ENCODE measurements at places on chromosomes 4 and X. TPM values are rescaled to one million over a fixed set of nuclear protein-coding genes. Genes with fewer than 3 reads are reported as not detected.
A peak's percentile ranks its signal among the peaks of the same experiment; 100 is the strongest.

GRCh38 chrX:153642051-153642654 is 4.8 kb upstream of the DUSP9 start:
- H3K27me3 ChIP-seq: peaks cover 60% of the 10 kb centered on the region
- H3K27ac ChIP-seq: no peak overlapping the region
- H3K36me3 ChIP-seq: no peaks in the 10 kb centered on the region
- H3K4me1 ChIP-seq: peaks cover 24% of the 10 kb centered on the region

Gene TMEM144
- total RNA-seq: 6.1 TPM

GRCh38 chrX:106783716-106784115 is 18.8 kb upstream of the TBC1D8B start:
- no peak for DNase-seq
- no peak overlapping the region for H3K27ac ChIP-seq
- H3K27me3 ChIP-seq: no peaks in the 10 kb centered on the region
- no peaks in the 10 kb centered on the region for H3K36me3 ChIP-seq

Gene ADRA2C
- total RNA-seq: 0.33 TPM

DNA sequence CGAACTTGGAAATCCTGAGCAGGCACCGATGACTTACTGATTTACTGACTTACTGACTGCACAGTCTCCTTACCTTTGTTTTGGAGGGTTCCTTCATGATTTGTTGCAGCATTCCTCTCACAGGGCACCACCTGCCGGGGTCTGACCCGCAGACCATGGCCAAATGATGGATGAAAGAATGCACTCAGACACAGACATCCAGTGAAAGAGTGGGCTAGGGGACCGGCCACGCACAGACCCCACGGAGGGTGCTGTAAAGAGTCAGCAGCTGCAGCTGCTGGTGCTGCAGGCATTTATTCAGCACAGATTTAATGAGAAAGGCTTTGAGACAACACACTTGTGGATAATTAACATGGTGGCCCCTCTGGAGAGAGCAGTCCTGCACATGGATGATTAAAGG is 3.4 kb downstream of the MAGEB5 start:
- no peak overlapping the region for H3K27ac ChIP-seq
- no peaks in the 10 kb centered on the region for H3K36me3 ChIP-seq
- no peak overlapping the region for H3K4me3 ChIP-seq
- DNase-seq: no peak

GRCh38 chr4:57104706-57105560 is 5.3 kb downstream of the IGFBP7 start:
- H3K27me3 ChIP-seq: no peaks in the 10 kb centered on the region
- H3K27ac ChIP-seq: peak overlapping the region; percentile 96
- no peak for DNase-seq
- no peaks in the 10 kb centered on the region for H3K36me3 ChIP-seq

DNA sequence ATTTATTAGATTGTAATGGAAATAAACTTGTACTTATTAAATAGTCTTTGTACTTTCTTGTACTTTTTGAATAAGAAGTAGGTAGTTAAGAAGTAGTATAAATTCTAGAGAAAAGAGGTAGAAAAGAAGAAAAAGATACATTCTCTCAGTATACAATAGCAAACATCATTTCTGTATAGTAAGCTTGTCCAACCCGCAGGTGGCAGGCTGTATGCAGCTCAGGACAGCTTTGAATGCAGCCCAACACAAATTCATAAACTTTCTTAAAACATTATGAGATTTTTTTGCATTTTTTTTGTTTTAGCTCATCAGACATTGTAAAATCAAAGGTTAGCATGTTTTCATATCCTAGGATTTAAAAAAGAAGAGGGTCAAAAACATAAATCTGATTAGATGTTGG is 441.6 kb downstream of the DTHD1 start:
- no peaks in the 10 kb centered on the region for H3K27me3 ChIP-seq
- no peak overlapping the region for H3K4me3 ChIP-seq
- no peaks in the 10 kb centered on the region for H3K36me3 ChIP-seq
- DNase-seq: no peak
- no peak overlapping the region for H3K27ac ChIP-seq
- no peaks in the 10 kb centered on the region for H3K4me1 ChIP-seq

- no peak overlapping the region for H3K4me3 ChIP-seq
- H3K27me3 ChIP-seq: no peaks in the 10 kb centered on the region
- peaks cover 28% of the 10 kb centered on the region for H3K4me1 ChIP-seq
- no peak for DNase-seq
- no peak overlapping the region for H3K27ac ChIP-seq
Measured at GRCh38 chr4:73730292-73730691, 10.1 kb upstream of the CXCL8 start.

Gene TEX13C
- total RNA-seq: not detected

DNA sequence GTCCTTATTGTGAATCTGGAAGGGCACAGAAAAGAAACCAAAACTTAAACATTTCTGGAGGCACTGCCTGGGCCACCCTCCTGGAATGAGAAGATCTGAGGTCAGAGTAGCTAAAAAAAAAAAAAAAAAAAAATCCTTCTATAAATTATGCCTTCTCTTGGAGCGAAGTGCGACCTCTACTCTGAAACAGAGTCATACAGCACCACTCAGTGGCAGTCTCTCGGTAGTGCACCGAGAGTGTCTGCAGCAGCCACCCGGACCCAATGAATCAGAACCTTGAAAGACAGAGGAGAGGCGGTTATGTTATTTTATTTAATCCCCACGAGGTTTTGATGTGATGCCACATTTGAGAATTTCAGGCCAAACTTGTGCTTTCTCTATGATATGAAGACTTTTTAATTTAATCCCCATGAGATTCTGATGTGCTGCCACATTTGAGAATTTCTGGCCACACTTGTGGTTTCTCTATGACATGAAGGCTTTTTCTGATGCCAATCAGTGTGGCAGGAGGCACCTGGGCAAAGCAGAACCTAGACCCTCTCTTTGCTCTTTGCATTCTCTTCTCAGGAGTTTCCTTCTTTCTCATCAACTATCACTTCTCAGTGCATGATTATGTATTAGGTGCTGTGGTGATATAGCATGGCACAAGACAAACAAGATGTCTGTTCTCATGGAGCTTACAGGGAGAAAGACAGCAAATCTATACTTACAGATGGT is 5.6 kb upstream of the CT47C1 start:
- peak; percentile 77 for DNase-seq
- H3K27me3 ChIP-seq: no peaks in the 10 kb centered on the region
- no peaks in the 10 kb centered on the region for H3K4me1 ChIP-seq
- no peak overlapping the region for H3K4me3 ChIP-seq
- H3K36me3 ChIP-seq: no peaks in the 10 kb centered on the region

Gene STAP1
- not detected for total RNA-seq
